Astrocyte (in vitro differentiated cells and primary cell): ENCODE measurements at places on chromosomes 3 and 15. TPM values are rescaled to one million over a fixed set of nuclear protein-coding genes. Genes with fewer than 3 reads are reported as not detected.

The SLC22A13 gene
- total RNA-seq, result 0.72 and 1.8 TPM in 2 replicates

The CNTN3 gene
- 0.50 and 0.91 TPM in 2 replicates for total RNA-seq

The CLCN2 gene
- total RNA-seq, result 7.4 and 9.0 TPM in 2 replicates

The CAV3 gene
- not detected in 2 replicates for total RNA-seq

The KIF15 gene
- 0.82 and 1.5 TPM in 2 replicates for total RNA-seq

The IFT57 gene
- 27.5 and 29.8 TPM in 2 replicates for total RNA-seq

The CDHR4 gene
- total RNA-seq, result not detected in 2 replicates

The GOLGA6A gene
- total RNA-seq, result 0.30 and 0.31 TPM in 2 replicates

The IL17RE gene
- 3.7 and 4.6 TPM in 2 replicates for total RNA-seq

The CCR9 gene
- not detected in 2 replicates for total RNA-seq

The PCSK6 gene
- 0.36 and 1.3 TPM in 2 replicates for total RNA-seq

The ANKRD34C gene
- total RNA-seq, result 0.05 TPM in 1 of 2 replicates, not detected in the other

The USF3 gene
- total RNA-seq, result 10.0 and 11.8 TPM in 2 replicates
